ENCODE measurements at places on chromosomes 1 and 21.
A peak's percentile ranks its signal among the peaks of the same experiment; 100 is the strongest.

DNA sequence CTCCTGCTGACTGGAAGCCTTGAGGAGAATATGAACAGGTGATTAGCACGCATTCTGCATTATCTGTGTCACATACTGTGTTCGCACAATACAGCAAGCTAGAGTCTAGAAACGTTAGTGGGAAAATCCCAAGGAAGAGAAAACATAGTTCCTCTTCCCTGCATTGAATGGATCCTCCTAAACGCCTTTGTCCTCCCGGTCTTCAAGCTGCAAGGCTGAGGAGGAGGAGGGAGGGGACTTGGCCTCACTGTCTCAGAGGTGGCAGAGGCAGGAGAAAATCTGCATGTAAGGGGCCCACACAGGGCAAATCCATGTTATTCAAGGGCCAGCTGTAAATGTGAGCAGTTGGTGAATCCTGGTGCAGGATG lies 34.4 kb downstream of the WNT9A start:
- DNase-seq: no peak
- no peaks in the 10 kb centered on the region for H3K36me3 ChIP-seq
- peaks cover 7% of the 10 kb centered on the region for H3K4me1 ChIP-seq
- no peak overlapping the region for H3K27ac ChIP-seq
- H3K4me3 ChIP-seq: no peak overlapping the region
- H3K27me3 ChIP-seq: peaks cover 42% of the 10 kb centered on the region

GRCh38 chr1:214317300-214317699 lies 36.3 kb downstream of the SMYD2 start:
- no peak overlapping the region for H3K27ac ChIP-seq
- H3K27me3 ChIP-seq: no peaks in the 10 kb centered on the region
- H3K36me3 ChIP-seq: peaks cover 27% of the 10 kb centered on the region
- no peaks in the 10 kb centered on the region for H3K4me1 ChIP-seq
- no peak for DNase-seq

DNA sequence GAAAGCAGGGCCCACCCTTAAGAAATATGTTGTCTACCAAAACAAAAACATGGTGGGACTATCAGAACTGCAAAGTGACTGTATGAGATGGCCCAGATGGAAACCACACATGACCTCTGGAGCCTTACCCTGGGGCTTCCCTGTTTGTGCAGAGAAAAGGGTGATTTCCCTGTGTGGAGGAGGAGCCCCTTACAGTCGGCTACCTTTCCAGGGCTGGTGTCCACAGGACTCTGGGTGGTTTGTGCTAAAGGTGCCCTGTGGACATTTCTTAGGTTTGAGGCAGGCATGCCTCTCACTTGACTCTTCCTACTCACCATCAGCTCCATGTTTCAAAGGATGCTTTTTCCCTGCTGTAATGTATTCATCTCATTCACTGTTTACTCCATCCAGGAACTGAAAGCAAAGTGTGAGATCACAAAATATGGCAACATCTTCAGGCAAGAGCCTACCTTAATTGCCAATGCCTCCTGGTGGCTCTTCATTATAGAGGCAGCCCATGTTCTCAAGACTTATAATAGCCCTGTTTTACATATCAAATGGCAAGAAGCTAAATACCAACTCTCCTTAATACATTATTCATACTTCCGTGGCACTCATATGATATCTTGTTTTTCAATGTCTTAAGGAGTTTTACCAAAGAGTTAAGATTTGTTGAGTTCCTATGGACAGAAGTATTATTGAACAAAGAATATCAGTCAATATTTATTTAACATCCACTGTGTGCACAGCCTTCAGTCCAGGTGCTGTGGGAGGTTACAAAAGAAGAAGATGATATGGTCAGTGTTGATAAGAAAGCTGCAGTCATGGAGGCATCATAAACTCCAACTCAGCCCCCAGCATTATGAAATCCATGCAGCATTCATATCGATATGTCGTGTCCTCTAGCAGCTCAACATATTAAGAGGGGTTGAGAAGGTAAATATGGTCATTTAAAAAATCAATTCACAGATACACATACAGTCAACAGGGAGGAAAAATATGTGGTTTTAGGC lies 15.5 kb upstream of the TFF3 start:
- no peak overlapping the region for H3K27ac ChIP-seq
- DNase-seq: no peak
- no peak overlapping the region for H3K4me3 ChIP-seq
- H3K27me3 ChIP-seq: peaks cover 55% of the 10 kb centered on the region
- no peaks in the 10 kb centered on the region for H3K36me3 ChIP-seq
- H3K4me1 ChIP-seq: no peaks in the 10 kb centered on the region

DNA sequence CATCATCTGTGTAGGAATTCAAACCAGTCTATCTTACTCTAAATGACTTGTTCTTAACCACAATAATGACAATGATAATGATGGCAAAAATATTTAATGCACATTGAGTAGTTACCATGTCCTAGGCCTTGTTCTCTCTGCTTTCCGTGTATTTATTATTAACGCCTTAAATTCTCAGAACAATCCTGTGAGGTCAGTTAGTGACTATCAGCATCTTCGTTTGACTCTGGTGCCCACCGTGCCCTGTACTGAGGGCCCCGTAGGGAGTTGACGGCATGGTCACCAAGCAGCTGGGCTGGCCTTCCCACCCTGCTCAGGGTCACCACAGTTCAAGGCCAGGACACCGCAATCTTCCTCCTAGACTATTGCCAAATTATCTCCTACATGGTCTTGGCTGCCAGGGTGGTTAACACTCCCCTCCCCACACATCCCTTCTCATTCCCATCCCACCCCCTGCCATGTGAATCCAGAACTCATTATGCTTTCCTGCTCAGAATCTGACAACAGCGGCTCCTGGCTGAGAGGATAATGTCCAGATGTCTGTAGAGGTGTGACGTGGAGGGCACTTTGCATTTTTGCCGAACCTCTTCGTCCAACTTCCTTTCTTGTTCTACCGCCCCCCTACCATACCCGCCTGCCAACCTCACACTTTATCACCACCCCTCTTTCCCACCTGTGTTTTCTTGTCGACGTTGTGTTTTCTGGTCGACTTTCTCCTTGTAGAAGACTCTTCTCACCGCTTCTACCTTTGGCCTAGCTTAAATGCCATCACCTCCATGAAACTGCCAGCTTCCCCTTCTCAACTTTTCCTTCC lies 33.4 kb downstream of the IGFN1 start:
- H3K27ac ChIP-seq: no peak overlapping the region
- peaks cover 2% of the 10 kb centered on the region for H3K27me3 ChIP-seq
- DNase-seq: no peak
- H3K4me1 ChIP-seq: no peaks in the 10 kb centered on the region
- H3K4me3 ChIP-seq: no peak overlapping the region
- no peaks in the 10 kb centered on the region for H3K36me3 ChIP-seq

GRCh38 chr21:30760776-30761175 lies 5.5 kb upstream of the KRTAP21-1 start:
- no peak overlapping the region for H3K4me3 ChIP-seq
- no peaks in the 10 kb centered on the region for H3K4me1 ChIP-seq
- H3K27ac ChIP-seq: no peak overlapping the region
- H3K27me3 ChIP-seq: no peaks in the 10 kb centered on the region
- DNase-seq: no peak

- no peak overlapping the region for H3K27ac ChIP-seq
- no peak for DNase-seq
- peaks cover 12% of the 10 kb centered on the region for H3K4me1 ChIP-seq
Observed at GRCh38 chr1:221687836-221688487, 53.9 kb downstream of the DUSP10 start.

- no peak overlapping the region for H3K4me3 ChIP-seq
- no peak overlapping the region for H3K27ac ChIP-seq
- H3K36me3 ChIP-seq: peaks cover 16% of the 10 kb centered on the region
- H3K4me1 ChIP-seq: no peaks in the 10 kb centered on the region
- H3K27me3 ChIP-seq: no peaks in the 10 kb centered on the region
- no peak for DNase-seq
Observed at GRCh38 chr1:15426492-15427279, 11.6 kb upstream of the CTRC start.

- H3K4me3 ChIP-seq: no peak overlapping the region
- no peaks in the 10 kb centered on the region for H3K27me3 ChIP-seq
- DNase-seq: no peak
- peaks cover 15% of the 10 kb centered on the region for H3K4me1 ChIP-seq
- H3K36me3 ChIP-seq: no peaks in the 10 kb centered on the region
- H3K27ac ChIP-seq: no peak overlapping the region
Observed at GRCh38 chr1:116855191-116855619, 54.5 kb upstream of the PTGFRN start.

DNA sequence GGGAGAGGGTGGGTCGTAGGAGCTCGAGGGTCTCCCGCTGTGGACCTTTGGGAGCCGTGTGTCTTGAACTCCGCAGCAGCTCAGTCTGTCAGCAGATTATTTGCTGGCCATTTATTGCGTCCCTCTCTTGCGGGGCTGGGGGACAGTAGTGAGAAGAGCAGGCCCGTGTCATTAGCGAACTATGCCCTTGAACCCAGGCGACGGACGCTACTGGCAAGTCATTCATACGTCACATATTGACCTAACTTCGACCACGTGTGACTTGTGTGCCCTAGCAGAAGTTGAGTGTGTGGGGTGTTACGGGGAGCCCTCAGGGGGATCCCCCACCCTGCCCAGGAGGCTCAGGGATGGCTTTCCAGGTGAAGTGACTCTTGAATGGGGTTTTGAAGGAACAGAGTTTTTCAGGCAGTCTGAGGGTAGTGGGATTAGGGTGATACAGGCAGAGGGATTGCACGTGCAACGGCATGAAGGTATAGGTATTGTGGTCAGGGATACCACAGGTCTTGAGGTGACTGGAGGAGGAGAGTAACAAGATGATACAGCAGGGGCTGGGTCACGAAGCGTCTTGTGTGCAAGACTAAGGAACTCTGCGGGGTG lies 13.0 kb downstream of the RCC1 start:
- H3K36me3 ChIP-seq: peaks cover 28% of the 10 kb centered on the region
- H3K27me3 ChIP-seq: no peaks in the 10 kb centered on the region
- peak; percentile 54 for DNase-seq
- H3K4me1 ChIP-seq: peaks cover 51% of the 10 kb centered on the region
- peak overlapping the region; percentile 87 for H3K27ac ChIP-seq

GRCh38 chr1:31926853-31927660 lies 11.1 kb downstream of the PTP4A2 start:
- peak overlapping the region; percentile 40 for H3K4me3 ChIP-seq
- peaks cover 90% of the 10 kb centered on the region for H3K4me1 ChIP-seq
- DNase-seq: no peak
- peaks cover 53% of the 10 kb centered on the region for H3K36me3 ChIP-seq
- H3K27me3 ChIP-seq: no peaks in the 10 kb centered on the region

Data from activated naive CD4-positive, alpha-beta T cell treated with anti-CD3 and anti-CD28 coated beads, Interleukin-2, amount 10 ng/mL, durations not matched to agents 7 days and 5 days (primary cell).